HT1080 (cell line): ENCODE measurements at places on chromosomes 6 and 20. TPM values are rescaled to one million over a fixed set of nuclear protein-coding genes. Genes with fewer than 3 reads are reported as not detected.
A peak's percentile ranks its signal among the peaks of the same experiment; 100 is the strongest.

ACTL10 gene
- 0.06 TPM in 1 of 2 replicates, not detected in the other for total RNA-seq

KCNS1 gene
- total RNA-seq = not detected in 2 replicates

TXLNB gene
- total RNA-seq = 0.07 and 0.40 TPM in 2 replicates

FOXA2 gene
- 4.2 and 4.9 TPM in 2 replicates for total RNA-seq

DEFB132 gene
- not detected in 2 replicates for total RNA-seq

TNFRSF6B gene
- 5.9 and 7.2 TPM in 2 replicates for total RNA-seq

OR2H1 gene
- total RNA-seq = not detected in 2 replicates

NR2E1 gene
- total RNA-seq = not detected in 2 replicates

GRCh38 chr6:168196881-168197635 is 118.0 kb upstream of the FRMD1 start:
- DNase-seq = no peak

- no peak for DNase-seq
These were observed 116.6 kb downstream of the PTPRK start for GRCh38 chr6:128403618-128404444.

GRCh38 chr20:5612581-5613301 is 137.5 kb upstream of the SHLD1 start:
- no peak for DNase-seq

- DNase-seq = no peak
These were observed 560.0 kb upstream of the CDH4 start for GRCh38 chr20:60691966-60692615.

DNA sequence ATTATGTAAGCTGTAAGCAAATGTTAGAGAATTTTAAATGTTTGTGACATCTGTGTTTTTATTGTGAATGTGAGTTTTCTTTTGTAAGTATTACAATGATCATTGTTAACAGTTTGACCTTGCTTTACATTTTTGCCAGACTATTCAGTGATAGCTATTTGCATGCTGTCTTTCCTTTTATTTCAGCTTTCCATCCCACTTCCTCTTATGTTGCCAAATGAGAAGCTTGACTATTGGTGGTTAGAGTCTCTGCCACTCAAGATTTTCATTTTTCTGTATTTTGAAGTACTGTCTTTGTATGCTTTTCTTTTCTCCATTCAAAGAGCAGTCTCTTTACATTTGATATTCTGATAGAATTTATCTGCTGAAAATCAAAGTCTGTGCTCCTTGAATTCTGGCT is 104.1 kb downstream of the PRIM2 start:
- DNase-seq = no peak

GRCh38 chr6:126033696-126034095 is 47.4 kb downstream of the TRMT11 start:
- DNase-seq = peak; percentile 74

- DNase-seq = no peak
These were observed 96.9 kb upstream of the ADTRP start for GRCh38 chr6:11875325-11876109.

DNA sequence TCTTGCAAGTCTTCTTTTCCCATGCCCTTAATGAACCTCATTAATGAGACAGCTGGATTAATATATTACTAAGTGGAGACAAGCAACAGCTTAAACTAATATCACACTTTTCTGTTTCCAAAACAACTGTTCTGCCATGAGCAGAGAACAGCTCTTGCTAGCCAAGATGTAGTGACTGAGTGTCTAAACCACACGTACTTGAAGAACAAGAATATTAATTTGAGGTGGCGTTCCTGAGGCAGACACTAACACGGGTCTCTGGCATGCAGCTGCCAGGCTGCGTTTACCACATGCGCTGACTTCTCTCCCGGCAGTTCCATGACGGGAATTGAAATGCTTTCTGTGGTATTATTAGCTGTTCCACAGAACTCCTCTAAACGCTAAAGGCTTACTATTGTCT is 80.6 kb downstream of the FNDC1 start:
- DNase-seq = no peak

DNA sequence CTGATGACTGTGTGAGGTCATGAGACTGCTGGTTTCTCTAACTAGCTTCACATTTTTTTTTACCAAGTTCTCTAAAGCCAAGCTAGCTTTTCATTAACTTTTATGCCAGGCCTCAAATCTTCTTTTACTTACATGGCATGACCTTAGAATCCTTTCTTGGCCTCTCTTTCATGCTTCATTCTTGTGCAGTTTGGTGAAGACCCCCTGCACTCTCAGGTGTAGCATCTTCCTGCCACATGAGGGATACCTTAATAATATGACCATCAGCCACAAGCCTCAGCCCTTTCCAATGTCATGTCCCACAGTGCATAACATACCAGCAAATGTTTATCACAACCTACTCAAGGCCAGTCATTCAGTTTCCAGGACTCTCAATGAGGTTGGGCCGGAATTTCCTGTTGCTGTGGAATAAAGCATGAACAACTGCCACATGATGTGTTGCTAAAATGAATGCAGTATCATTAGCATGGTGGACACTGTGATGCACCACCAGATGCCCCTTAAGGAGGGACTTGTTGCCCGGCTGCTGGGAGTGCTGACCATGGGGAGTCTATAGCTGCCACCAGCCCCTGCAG is 72.2 kb downstream of the RIN2 start:
- DNase-seq = peak; percentile 37

DNA sequence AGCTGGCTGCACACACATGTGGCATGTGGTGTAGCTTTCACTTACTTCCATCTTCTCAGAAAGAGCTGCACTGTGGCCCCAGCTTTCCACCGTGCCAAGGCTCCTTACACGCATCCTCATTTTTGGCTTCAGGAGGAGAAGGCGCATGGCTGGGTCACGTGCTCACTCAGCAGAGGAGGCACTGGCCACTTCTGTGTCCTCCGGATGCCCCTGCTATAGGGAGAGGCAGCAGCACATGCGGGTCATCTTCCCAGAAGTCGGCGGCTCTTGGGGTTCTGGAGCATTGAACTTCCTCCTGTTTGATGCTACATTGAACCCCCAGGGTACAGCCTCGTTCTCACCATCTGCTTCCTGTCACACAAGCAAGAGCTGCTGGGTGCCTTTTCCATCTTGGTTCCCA is 111.3 kb downstream of the FAM120B start:
- DNase-seq = no peak

DNA sequence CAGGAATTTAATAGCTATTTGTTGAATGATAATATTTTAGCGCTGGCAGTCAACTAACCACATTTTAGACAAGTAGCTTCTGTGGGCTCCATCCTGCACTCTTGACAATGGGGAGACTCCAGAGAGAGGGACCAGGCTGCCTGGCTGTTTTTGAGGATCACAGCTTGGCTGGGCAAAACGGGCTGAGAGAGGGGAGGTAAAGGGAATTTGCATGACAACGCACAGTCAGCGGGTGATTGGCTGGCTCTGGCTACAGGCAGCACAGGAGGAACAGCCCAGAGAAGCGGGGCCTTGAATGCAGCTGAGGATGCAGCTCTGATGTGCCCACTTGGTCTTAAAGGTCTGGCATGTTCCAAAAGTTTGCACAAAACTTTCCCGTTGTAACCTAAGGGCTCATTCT is 41.2 kb downstream of the LRFN2 start:
- no peak for DNase-seq

- DNase-seq = no peak
These were observed 14.4 kb downstream of the RARS2 start for GRCh38 chr6:87575423-87575822.

DNA sequence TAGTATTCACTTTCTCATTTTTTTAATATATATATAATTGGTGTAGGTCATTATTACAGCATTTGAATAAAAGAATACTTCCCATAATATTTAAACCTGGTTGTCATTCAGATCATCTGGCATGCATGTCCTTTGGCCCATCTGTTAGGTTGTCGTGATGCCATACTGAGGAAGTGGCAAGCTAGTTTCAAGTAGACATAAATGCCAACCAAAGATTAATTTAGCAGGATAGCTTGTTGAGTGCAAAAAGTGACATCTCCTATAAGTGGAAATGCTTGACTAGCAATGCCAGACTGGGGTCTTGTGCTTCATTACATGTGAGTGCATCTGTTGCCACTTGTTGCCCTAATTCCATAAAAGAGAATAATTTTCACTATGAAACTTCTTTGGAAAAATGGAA is 1044.7 kb downstream of the GRIK2 start:
- DNase-seq = no peak

DNA sequence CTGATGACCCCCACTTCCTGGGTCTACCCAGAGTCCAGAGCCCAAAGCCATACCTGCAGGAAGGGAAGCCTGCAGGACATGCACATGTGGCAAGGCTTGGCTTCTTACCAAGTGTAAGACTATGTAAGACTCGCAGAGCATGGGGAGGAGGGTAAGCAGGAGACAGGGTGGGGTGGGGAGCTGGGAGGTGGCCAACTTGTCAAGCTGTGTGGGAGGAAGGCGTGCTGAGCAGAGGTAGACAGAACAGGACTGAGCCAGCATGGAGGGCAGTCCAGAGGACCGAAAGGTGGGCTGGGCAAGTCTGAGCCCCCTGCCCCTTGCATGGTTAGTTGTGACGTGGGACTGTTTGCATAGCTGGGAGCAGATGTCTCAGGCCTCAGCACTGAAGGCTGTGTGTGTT is 53.4 kb upstream of the RNF24 start:
- no peak for DNase-seq

GRCh38 chr6:14126191-14126590 is 8.6 kb downstream of the CD83 start:
- no peak for DNase-seq

GRCh38 chr6:100228834-100229441 is 234.9 kb upstream of the MCHR2 start:
- peak; percentile 57 for DNase-seq

DNA sequence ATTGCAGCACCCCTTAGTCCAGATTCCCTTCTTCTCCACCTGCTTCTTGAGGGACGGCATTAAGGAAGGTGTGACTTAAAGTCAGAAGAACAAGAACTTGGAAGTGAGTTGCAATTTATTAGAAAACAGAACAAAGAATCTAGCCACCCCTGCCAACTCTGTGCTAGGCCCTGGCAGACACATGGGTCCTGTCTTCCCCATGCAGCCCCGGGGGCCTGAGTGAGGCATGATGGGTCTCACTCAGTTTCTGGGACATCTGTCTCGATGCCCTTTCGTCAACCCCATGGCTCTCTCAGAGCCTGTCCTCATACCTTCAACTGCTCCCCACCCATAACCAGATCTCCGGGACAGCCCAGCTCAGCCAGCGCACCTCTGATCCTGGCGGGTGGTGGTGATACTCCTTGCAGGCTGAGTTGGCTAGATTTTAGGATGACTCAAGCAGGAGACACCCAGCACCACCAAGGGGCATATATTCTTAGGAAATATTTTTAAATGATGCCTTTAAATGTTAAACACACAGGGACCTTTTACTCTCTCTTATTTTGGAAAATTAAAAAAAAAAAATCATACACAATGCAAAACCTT is 143.2 kb upstream of the RNF24 start:
- DNase-seq = no peak

- no peak for DNase-seq
These were observed 194.4 kb upstream of the TAB2 start for GRCh38 chr6:149122850-149123821.

GRCh38 chr6:150987371-150987828 is 121.9 kb downstream of the MTHFD1L start:
- DNase-seq = no peak

DNA sequence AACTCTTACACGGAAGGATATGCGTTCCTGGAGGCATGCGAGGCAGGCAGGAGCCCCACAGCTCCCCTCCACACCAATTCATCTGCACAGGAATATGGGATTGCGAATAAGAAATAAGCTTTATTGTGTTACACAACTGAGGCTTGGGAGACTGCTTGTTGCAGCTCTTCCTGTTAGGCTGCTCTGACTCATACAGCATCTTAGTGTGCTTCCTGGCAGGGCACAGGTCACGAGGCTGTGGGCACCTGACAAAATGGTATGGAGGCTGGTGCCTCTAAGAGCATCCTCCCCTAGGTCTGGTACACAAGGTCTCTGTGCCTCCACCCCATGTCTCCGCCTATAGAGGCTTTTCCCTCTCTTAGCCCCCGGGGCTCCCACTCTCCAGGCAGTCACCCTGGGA is 6.8 kb downstream of the SLC22A3 start:
- peak; percentile 83 for DNase-seq

DNA sequence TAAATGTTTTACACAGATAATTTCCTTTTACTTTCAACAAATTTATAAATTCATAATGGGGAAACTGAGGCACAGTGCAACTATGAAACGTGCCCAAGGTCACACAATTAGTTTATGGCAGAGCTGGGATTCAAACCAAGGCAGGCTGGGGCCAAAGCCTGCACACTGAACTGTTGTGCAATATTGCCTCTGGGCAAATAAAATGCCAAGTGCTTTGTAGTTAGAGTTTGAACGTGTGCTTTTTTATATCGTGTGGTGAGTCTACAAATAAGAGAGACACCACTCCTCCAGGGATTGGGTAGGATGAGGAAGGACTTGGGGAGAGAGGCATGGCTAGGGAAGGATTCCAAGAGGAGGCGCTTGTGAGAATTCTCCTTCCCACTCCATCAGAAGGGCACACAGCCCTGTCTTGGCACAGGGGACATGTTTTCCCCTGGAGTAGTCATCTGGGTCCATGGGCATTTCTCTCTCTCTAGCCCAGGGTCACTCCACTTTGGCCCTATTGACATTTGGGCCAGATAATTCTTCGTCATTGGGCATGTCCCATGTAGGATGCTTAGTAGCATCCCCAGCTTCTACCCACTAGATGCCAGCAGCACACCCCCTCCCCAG is 2.8 kb upstream of the CDH22 start:
- no peak for DNase-seq

DNA sequence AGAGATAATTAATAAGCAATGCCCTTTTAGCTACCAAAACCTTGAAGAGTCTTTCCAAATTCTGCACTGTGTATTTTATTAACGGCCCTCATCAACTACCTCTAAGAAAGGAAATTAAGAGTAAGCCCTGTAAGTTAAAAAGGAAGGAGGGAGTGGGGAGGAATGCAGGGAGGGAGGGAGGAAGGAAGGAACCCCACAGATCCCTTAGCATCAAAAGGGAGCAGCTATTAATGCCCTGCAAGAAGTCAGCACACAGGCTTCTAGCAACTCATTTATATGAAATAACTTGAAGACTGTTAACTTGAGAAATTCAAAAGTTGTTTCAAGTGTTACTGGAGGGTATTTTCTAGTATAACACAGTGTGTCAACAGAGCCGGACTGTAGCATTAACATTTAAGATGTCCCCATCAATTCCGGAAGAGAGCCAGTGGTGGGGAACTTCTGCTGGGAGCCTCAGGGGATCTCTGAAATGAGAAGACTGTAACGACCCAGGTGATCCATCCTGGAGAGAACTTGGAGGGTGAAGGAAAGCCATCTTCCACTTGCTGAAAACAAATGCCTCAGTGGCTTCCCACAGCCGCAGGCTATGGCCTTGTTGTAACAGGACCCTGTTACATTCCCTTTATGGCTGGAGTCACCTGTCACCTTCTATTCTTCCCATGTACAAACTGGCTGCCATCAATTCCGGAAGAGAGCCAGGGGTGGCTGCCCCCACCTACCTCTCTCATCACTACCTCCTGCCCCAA is 33.2 kb downstream of the SLC22A23 start:
- no peak for DNase-seq

GRCh38 chr20:5863040-5863833 is 87.1 kb downstream of the TRMT6 start:
- DNase-seq = peak; percentile 96

DNA sequence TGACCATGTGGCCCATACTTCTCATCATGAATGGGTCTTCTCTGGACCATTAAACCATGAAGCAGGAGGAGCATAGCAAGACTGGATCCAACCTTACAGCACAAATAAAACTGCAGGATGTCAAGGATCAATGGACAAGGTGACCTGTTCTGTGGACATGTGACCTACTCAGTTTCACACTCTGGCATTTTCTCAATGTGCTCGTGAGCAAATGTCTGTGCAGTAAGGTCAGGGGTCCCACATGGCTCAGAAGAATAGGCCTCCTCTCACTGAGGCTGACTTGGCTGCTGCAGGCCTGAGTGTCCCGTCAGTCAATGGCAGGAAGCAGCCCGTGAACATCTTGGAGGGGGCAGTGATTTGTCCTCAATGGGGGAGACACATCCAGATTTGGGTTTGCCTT is 60.2 kb upstream of the IL20RA start:
- DNase-seq = no peak
